ENCODE measurements at places on chromosomes 16 and 17.

DNA sequence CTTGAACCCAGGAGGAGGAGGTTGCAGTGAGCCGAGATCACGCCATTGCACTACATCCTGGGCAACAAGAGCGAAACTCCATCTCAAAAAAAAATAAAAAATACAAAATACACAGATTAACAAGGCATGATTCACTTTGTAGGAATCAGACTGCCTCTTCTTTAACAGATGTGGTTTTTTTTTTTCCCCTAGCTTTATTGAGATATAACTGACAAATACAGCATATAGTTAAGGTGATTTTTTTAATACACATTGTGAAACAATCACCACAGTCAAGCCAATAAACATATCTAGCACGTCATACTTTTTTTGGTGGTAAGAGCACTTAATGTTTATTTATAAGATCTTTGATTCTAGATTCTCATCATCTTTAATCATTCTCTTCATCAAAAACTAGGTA is 87.8 kb downstream of the SPAG9 start:
- H3K36me3 ChIP-seq = peaks cover 15% of the 10 kb centered on the region
- DNase-seq = no peak
- no peak overlapping the region for H3K27ac ChIP-seq
- H3K27me3 ChIP-seq = no peaks in the 10 kb centered on the region
- peaks cover 27% of the 10 kb centered on the region for H3K4me1 ChIP-seq

GRCh38 chr17:15213381-15214087 is 51.6 kb downstream of the PMP22 start:
- H3K4me3 ChIP-seq = no peak overlapping the region
- DNase-seq = no peak
- H3K27ac ChIP-seq = no peak overlapping the region
- H3K27me3 ChIP-seq = no peaks in the 10 kb centered on the region

- H3K4me1 ChIP-seq = peaks cover 39% of the 10 kb centered on the region
- no peaks in the 10 kb centered on the region for H3K27me3 ChIP-seq
- peak overlapping the region; percentile 53 for H3K27ac ChIP-seq
- peak; percentile 70 for DNase-seq
- peaks cover 33% of the 10 kb centered on the region for H3K36me3 ChIP-seq
- no peak overlapping the region for H3K4me3 ChIP-seq
These were observed 65.2 kb downstream of the ABCC1 start for GRCh38 chr16:16014329-16015224.

DNA sequence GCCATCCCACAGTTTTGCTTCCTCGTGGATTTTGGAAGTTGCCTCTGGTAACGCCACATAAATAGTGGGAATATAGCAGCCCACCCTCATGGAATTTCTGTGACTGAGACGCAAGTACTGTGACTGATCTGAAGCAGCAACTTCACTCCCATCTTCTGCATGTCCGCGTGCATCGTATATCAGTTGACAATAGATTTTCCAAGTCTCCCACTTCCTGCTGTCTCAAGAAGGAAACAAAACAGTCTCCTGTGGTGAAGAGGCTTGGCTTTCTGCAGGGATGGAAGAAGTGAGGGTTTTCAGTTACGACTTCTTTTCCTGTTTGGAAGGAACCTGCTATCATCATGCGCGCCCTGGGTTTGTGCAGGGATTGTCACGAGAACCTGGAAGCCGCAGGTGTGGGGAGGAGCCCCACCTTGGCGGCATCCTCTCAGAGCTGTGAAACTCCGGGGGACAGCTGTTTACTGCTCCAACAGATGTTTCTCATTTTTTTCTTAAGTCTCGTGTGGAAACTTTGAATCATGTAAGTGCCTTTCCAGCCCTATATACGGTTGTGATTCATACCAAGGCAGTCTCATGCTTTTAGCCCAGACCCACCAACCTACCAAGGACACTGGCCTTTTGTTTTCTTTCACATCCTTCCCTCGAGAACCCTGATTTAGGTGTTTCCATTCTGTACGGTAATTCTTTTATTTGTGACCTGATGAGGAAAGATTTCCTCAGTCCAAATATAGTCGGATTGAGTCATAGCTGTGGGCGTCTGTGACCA is 57.5 kb downstream of the WIPI1 start:
- H3K4me3 ChIP-seq = no peak overlapping the region
- no peaks in the 10 kb centered on the region for H3K27me3 ChIP-seq
- H3K4me1 ChIP-seq = peaks cover 36% of the 10 kb centered on the region
- H3K27ac ChIP-seq = peak overlapping the region; percentile 5
- peaks cover 6% of the 10 kb centered on the region for H3K36me3 ChIP-seq
- DNase-seq = no peak

GRCh38 chr16:13064821-13065220 is 163.4 kb downstream of the SHISA9 start:
- no peak overlapping the region for H3K4me3 ChIP-seq
- H3K4me1 ChIP-seq = no peaks in the 10 kb centered on the region
- H3K27ac ChIP-seq = no peak overlapping the region

- H3K27ac ChIP-seq = no peak overlapping the region
- peaks cover 77% of the 10 kb centered on the region for H3K36me3 ChIP-seq
- no peak for DNase-seq
- H3K27me3 ChIP-seq = no peaks in the 10 kb centered on the region
- no peak overlapping the region for H3K4me3 ChIP-seq
- peaks cover 28% of the 10 kb centered on the region for H3K4me1 ChIP-seq
These were observed 14.4 kb downstream of the MMP15 start for GRCh38 chr16:58039829-58040495.

- peak overlapping the region; percentile 75 for H3K4me3 ChIP-seq
- H3K4me1 ChIP-seq = peaks cover 59% of the 10 kb centered on the region
- peak overlapping the region; percentile 89 for H3K27ac ChIP-seq
These were observed 830 bp downstream of the SPHK1 start for GRCh38 chr17:76384987-76385891.

- no peak overlapping the region for H3K27ac ChIP-seq
- H3K4me1 ChIP-seq = peaks cover 36% of the 10 kb centered on the region
These were observed 188.2 kb downstream of the FTO start for GRCh38 chr16:53892155-53892554.

- H3K27me3 ChIP-seq = no peaks in the 10 kb centered on the region
- DNase-seq = no peak
- H3K4me3 ChIP-seq = no peak overlapping the region
- H3K36me3 ChIP-seq = no peaks in the 10 kb centered on the region
- H3K4me1 ChIP-seq = peaks cover 43% of the 10 kb centered on the region
These were observed 75.6 kb downstream of the SPECC1 start for GRCh38 chr17:20084621-20085282.

- H3K4me1 ChIP-seq = peaks cover 3% of the 10 kb centered on the region
- no peak overlapping the region for H3K27ac ChIP-seq
- DNase-seq = no peak
- no peaks in the 10 kb centered on the region for H3K36me3 ChIP-seq
These were observed 16.1 kb downstream of the ESRP2 start for GRCh38 chr16:68219725-68220351.

DNA sequence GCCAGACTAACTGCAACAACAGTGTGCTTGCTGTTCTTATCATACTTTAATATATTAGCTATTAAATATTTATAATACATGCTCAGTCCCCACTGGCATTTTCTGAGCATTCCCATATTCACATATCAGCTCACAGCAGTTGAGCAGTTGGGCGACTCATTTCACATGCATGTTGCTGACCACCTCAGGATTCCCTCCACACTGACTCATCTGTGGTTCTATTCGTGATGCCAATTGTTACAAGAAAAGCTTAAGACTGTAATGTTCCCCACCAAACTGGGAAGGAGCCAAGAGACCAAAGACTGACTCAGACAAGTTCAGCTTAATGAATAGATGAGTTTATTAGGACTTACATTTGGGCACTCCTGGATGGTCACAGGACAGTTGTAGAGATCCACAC is 100.3 kb upstream of the KIF2B start:
- H3K27ac ChIP-seq = no peak overlapping the region
- no peak for DNase-seq
- no peaks in the 10 kb centered on the region for H3K36me3 ChIP-seq
- no peaks in the 10 kb centered on the region for H3K4me1 ChIP-seq
- H3K4me3 ChIP-seq = no peak overlapping the region
- H3K27me3 ChIP-seq = no peaks in the 10 kb centered on the region

- no peak for DNase-seq
- no peak overlapping the region for H3K4me3 ChIP-seq
- H3K4me1 ChIP-seq = no peaks in the 10 kb centered on the region
- peaks cover 45% of the 10 kb centered on the region for H3K27me3 ChIP-seq
These were observed 28.8 kb downstream of the DYNLRB2 start for GRCh38 chr16:80569440-80570105.

GRCh38 chr16:29791845-29792807 is 1.6 kb downstream of the KIF22 start:
- peak overlapping the region; percentile 93 for H3K4me3 ChIP-seq
- H3K4me1 ChIP-seq = peaks cover 22% of the 10 kb centered on the region
- peaks cover 7% of the 10 kb centered on the region for H3K36me3 ChIP-seq
- no peaks in the 10 kb centered on the region for H3K27me3 ChIP-seq
- DNase-seq = no peak

GRCh38 chr17:64506576-64507412 is at the start of gene CEP95:
Gene CEP95, plus strand, starts transcription at chr17:64506977. Its CDS starts 121 bp downstream, at chr17:64507098.
- peak within 1 kb of the TSS; percentile 99 for H3K27ac ChIP-seq
- DNase-seq = peak; percentile 96
- peaks cover 75% of the 10 kb centered on the region for H3K4me1 ChIP-seq
- no peaks in the 10 kb centered on the region for H3K27me3 ChIP-seq

DNA sequence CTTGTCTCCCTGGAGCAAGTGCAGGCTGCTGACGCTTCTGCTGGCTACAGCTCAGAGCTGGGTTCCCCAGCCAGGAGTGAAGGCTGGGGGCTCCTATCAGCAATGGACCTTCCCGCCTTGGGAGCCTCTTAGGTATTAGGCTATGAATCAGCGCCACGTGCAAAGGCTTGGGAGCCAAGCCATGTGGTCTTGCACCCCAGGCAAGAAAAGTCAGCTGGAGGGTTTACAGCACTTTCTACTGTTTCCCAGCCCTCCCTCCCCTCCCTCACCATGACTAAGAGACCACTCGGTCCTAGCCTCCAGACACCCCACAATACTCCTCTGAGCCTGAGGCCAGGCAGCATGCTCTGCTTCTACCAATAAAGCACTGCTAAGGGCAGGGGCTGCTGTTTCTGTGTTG is 12.3 kb downstream of the EPX start:
- no peak for DNase-seq
- no peak overlapping the region for H3K27ac ChIP-seq
- H3K4me1 ChIP-seq = no peaks in the 10 kb centered on the region

DNA sequence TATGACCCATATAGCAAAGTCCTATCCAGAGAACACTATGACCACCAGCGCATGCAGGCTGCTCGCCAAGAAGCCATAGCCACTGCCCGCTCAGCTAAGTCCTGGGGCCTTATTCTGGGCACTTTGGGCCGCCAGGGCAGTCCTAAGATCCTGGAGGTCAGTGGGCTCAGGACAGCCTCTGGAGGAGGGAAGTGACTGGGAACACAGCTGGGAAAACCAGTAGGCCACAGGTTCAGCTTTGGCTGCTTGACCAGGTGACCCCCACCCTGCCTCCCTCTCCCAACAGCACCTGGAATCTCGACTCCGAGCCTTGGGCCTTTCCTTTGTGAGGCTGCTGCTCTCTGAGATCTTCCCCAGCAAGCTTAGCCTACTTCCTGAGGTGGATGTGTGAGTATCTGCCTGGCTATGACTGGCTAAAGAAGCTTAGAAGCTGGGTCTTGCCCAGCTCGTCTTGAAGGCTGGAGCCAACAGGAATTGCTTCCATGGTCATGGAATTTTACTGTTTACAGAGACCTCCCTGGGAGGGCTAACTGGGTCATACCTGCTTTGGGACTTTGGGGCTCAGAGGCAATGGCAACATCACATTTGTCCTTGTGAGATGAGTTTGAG is 1.5 kb upstream of the OVCA2 start:
- H3K27ac ChIP-seq = no peak overlapping the region
- no peaks in the 10 kb centered on the region for H3K27me3 ChIP-seq
- H3K4me3 ChIP-seq = no peak overlapping the region
- H3K36me3 ChIP-seq = peaks cover 53% of the 10 kb centered on the region
- no peak for DNase-seq
- H3K4me1 ChIP-seq = peaks cover 44% of the 10 kb centered on the region

GRCh38 chr16:28531777-28532744 is 6.7 kb downstream of the NUPR1 start:
- H3K4me3 ChIP-seq = no peak overlapping the region
- H3K27ac ChIP-seq = peak overlapping the region; percentile 77
- H3K4me1 ChIP-seq = peaks cover 45% of the 10 kb centered on the region
- no peaks in the 10 kb centered on the region for H3K27me3 ChIP-seq
- peak; percentile 83 for DNase-seq
